Esophagus muscularis mucosa (tissue), 4 donors: ENCODE measurements at places on chromosomes 3 and 15. TPM values are rescaled to one million over a fixed set of nuclear protein-coding genes. Genes with fewer than 3 reads are reported as not detected.

DNA sequence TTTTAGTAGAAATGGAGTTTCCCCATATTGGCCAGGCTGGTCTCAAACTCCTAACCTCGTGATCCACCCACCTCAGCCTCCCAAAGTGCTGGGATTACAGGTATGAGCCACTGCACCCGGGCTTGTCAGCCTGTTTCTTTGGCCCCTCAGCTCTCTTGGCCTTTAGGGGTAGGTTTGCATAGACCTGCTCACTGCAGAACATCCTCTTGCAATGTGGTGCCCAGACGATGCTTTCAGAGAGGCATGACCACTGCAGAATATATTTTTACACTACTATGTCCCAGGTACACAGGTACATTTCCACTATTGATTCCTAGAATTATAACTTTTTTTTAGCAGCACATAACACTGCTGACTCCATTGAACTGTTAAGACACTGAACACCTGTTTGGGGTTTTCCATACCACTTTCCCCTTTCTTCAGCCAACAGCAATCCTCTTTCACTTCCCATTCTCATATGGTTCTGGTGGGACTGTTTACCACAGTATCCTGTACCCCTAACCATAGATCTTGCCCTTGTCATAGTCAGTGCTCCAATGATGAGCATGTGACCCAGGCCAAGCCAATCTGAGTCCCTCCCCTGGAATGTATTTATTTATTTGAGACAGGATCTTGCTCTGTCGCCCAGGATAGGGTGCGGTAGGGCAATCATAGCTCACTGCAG lies 21.1 kb downstream of the CCDC32 start:
- no peak for DNase-seq

The CHST13 gene
- 0.19 TPM for total RNA-seq

The CHRFAM7A gene
- 0.69 TPM for total RNA-seq

DNA sequence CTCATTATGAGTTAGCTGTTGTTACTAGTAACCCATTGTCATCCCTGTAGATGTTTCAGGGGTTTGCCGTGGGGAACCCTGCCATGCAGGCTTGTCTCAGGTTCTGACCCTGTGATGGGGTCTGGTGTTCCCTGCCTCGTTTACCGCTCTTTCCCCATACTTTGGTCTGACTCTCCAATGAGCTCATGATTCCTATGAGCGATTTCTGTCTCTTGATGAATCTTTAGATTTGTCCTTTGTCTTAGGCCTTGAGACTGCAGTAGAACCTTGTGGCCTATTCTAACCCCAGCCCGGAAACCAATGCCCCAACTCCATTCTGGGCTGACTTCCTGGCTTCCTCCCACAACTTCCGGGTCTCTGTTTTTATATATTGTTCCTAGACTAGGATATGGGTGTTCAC lies 11.3 kb upstream of the IQGAP1 start:
- no peak for DNase-seq

The OR5K2 gene
- not detected for total RNA-seq

The SLC12A1 gene
- total RNA-seq = not detected

The RASGRP1 gene
- total RNA-seq = 0.29 TPM

DNA sequence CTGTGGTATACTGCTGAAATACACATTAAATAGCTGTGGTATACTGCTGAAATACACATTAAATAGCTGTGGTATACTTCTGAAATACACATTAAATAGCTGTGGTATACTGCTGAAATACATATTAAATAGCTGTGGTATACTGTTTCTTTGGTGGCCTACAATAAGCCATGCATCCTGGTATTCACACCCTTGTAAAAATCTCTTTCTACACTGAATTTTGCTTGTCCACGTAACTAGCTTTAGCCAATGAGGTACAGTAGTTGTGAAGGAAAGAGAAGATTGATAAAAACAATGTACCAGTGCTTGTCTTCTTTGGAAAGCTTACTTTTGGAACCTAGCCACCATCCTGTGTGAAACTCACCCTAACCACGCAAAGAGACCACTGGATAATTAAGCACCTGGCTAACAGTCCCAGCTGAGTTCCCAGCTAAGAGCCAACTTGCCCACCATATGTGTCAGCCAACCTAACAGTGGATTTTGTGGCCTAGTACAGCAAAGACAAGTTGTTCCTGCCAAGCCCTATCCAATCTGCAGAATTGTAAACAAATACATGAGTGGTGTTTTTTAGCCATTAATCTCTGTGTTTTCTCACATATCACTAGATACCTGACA lies 103.4 kb upstream of the MELTF start:
- DNase-seq = no peak
